ENCODE measurements at places on chromosomes 1 and 21.

GRCh38 chr1:34884961-34885360 is 25.4 kb upstream of the SMIM12 start:
- no peak for DNase-seq

GRCh38 chr1:232883992-232884661 is 66.3 kb upstream of the NTPCR start:
- DNase-seq: no peak

DNA sequence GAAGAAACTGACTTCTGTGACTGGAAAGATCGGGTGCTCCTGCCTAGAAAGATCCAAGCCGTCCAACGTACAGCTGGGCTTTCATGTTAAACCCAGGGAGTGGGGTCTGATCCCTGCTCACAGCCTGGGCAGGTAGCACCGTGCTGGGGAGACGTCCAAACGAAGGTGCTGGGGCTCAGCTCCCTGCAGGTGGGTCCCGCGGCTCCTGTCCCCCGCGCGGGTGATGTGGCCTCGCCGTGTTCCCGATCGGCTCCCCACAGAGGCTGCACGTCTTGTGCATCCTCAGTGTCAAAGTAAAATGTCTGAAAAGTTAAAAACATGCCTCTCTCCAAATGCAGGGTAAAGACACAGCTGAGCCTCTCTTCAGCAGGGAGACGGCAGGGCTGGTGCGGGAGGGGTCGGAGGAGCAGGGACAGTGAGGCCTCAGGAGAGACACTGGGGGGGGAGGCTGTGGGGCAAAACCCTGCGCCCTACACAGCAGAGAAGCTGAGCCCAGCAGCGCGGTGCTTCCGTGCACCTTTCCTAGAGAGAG is 40.1 kb upstream of the COL6A2 start:
- no peak for DNase-seq

GRCh38 chr1:246107516-246108277 is 399.4 kb downstream of the SMYD3 start:
- no peak for DNase-seq

- no peak for DNase-seq
Observed at GRCh38 chr21:35227786-35228185, 178.7 kb upstream of the RUNX1 start.

DNA sequence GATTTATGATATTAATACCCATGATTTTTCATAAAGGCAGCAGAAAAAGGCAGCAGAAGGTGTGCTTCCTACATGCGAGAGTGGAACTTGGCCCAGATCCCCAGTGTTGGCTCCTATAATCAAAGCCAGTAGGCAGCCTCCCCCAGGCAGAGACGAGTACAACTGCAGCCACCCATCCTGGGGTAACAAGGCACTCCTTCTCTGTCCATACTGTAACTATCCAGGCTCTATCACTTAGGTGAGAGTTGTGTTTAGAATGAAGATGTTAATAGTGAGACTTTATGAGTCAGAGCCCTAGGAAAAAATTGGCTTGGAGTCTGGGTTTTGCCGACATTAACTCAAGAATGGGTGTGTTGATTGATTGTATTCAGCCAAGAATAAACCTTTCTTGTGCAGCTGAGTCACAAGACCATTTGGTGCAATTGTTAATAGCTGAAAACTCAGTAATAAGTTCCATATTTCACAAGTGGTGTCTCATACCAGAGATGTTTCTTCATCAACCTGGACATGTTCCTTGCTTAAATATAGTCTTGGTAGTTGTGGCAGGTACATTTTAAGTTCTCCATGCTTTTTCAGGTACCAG is 322.3 kb downstream of the DUSP10 start:
- DNase-seq: no peak

DNA sequence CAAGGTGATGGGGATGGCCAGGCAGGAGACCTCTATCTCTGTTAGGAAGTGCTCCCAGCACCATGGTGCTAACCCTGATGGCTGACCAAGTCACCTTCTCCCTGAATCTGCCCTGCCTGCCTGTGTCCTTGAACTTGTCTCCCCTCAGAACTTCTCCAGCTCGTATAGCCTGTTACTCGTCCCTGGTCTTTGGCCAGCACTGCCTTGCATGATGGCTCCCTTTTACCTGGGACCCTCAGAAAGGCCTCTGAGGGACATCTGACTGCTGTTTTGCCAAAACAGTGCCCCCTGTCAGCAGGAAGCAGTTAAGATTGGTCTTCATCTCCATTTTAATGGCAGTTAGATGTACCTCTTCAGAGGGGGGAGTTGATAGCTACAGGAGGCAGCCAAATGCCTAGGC is 148.3 kb downstream of the RHOU start:
- no peak for DNase-seq

DNA sequence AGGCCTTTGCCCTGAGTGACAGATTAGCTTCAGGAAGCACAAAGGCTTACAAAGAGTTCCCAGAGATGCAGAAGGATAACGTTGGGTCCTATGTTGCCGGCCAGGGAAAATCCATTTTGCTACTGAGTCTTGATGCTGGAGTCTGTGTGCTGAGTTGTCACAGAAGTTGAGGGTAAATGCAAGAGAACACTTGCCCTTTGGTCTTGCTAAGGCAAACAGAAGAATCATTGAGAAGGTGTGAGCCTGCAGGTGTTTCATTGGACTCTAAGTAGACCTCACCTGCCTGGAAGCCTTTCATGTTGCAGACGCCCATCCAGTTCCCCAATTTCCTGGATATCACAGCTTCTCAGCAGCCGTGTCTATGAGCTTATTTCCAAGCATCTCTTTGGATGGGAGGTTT is 105.2 kb downstream of the PCP4 start:
- no peak for DNase-seq

- no peak for DNase-seq
Observed at GRCh38 chr1:89100412-89100811, 25.5 kb downstream of the GBP2 start.

GRCh38 chr21:36204980-36205379 is 48.4 kb downstream of the DOP1B start:
- no peak for DNase-seq

DNA sequence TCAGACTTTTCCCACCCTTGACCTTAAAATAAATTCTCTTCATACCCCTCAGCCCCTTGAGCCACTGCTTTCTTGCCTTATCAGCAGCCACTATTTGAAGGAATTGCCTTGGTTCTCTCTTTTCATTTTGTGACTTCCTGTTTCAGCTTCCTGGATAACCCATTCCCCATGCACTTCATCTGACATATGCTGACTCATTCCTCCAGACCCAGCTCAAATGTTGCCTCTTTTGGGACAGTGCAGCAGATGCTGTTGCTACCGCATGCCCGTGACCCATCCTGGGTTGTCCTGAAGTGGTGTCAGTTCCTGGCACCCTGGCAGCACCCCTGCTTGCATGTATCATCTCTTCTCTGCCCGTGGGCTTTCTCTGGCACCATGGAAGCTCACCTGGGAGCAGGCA is 496.1 kb downstream of the PTPRU start:
- no peak for DNase-seq

GRCh38 chr21:40140675-40141074 is 273.4 kb downstream of the PCP4 start:
- no peak for DNase-seq

DNA sequence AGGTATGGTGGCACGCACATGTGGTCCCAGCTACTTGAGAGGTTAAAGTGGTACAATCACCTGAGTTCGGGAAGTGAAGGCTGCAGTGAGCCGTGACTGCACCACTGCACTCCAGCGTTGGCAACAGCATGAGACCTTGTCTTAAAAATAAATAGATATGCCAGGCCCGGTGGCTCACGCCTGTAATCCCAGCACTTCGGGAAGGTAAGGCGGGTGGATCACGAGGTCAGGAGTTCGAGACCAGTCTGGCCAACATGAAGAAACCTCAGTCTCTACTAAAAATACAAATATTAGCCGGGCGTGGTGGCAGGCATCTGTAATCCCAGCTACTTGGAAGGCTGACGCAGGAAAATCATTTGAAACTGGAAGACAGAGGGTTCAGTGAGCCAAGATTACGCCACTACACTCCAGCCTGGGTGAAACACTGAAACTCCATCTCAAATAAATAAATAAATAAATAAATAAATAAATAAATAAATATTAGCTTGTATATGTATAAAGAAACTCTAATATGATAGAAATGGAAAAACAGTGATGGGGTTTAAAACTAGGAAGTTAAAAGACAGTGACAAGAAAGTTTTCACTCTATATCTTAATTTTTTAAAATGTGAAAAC is 18.8 kb downstream of the GATAD2B start:
- DNase-seq: no peak

- DNase-seq: no peak
Observed at GRCh38 chr1:4394366-4394765, 260.0 kb upstream of the AJAP1 start.

GRCh38 chr1:2046174-2046917 is 3.9 kb upstream of the PRKCZ start:
- no peak for DNase-seq

DNA sequence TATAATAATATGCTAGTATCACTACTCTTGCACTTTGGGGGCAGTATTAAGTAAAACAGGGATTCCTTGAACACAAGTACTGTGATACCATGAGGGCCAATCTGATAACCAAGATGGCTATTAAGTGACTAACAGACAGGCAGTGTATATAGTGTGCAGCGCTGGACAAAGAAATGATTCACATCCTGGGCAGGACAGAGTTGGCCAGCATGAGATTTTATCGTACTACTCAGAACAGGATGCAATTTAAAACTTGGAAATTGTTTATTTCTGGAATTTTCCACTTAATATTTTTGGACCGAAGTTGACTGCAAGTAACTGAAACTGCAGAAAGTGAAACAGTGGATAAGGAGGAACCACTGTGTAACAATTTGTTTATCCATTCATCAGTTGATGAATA is 74.6 kb downstream of the DNTTIP2 start:
- no peak for DNase-seq

- DNase-seq: peak; percentile 55
Observed at GRCh38 chr1:110210604-110211495, 736 bp downstream of the KCNC4 start.

DNA sequence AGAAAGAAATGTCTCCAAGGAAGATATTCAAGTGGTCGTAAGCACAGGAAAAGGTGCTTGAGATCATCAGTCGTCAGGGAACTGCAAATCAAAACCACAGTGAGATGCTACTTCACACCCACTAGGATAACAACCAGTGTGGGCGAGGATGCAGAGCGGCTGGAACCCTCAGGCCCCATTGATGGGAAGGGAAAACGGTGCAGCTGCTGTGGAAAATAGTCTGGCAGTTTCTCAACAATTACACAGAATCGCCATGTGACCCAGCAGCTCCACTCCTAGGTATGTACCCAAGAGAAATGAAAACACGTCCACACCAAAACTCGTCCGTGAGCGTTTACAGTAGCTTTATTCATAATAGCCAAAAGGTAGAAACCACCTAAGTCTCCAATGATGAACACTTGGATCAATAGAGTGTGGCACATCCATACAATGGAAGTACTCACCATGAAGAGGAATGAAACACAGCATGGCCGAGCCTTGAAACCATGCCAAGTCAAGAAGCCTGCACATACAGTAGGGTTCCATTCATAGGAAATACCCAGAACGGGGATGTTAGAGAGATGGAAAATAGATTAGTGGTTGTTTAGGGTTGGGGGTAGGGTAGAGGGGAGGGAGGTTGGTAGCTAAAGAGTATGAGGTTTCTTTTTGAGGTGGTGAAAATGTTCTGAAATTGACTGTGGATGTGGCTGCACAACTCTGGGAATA is 6.1 kb downstream of the DFFB start:
- DNase-seq: no peak

DNA sequence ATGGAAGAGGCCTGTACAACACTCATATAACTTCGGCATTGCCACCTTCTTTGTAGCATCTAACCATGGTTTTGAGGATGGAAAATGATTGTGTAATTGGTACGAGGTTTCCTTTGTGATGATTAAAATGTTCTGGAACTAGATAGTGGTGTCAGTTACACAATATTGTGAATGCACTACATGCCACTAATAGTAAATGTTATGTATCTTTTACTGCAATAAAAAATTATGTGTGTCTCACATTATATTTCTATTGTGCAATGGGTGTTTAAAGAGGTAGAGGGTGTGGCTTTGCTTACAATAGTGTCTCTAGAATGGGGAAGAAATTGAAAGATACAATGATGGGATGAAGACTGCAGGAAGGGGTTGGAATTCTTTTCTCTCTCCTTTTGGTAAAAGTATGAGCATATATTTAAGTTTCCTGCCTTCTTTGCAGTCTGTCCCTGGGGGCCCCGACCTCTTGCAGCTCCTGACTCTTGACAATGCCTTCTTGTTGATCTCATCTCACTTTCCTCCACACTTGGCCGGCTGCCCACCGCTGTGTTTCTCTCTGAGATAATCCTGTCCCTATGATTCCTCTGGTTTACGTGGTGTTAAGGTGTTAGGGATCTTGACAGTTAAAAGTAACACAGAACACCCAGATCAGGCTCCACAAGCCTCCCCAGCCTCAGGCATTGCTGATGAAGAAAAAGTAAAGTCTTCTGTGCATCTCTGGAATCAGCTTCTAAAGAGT is 39.3 kb downstream of the MTARC1 start:
- DNase-seq: no peak

All from NCI-H2171 (cell line).